ENCODE measurements at places on chromosomes 13 and 19. TPM values are rescaled to one million over a fixed set of nuclear protein-coding genes. Genes with fewer than 3 reads are reported as not detected.

The KASH5 gene
- not detected for total RNA-seq

The CEACAM3 gene
- total RNA-seq, result not detected

The POGLUT2 gene
- total RNA-seq, result 20.0 TPM

The KRTDAP gene
- total RNA-seq, result not detected

The MEIOSIN gene
- total RNA-seq, result not detected

The ZNF296 gene
- not detected for total RNA-seq

The CCL25 gene
- total RNA-seq, result not detected

The EPS8L1 gene
- total RNA-seq, result 0.75 TPM

The PLVAP gene
- total RNA-seq, result 0.92 TPM
